Ascending aorta (tissue), 2 donors: ENCODE measurements at places on chromosomes 16 and 17.

GRCh38 chr16:85138825-85139627 is 26.8 kb upstream of the CIBAR2 start:
- peaks cover 13% of the 10 kb centered on the region for H3K4me1 ChIP-seq
- no peaks in the 10 kb centered on the region for H3K36me3 ChIP-seq
- DNase-seq, result no peak
- H3K27me3 ChIP-seq, result no peaks in the 10 kb centered on the region
- no peak overlapping the region for H3K27ac ChIP-seq

DNA sequence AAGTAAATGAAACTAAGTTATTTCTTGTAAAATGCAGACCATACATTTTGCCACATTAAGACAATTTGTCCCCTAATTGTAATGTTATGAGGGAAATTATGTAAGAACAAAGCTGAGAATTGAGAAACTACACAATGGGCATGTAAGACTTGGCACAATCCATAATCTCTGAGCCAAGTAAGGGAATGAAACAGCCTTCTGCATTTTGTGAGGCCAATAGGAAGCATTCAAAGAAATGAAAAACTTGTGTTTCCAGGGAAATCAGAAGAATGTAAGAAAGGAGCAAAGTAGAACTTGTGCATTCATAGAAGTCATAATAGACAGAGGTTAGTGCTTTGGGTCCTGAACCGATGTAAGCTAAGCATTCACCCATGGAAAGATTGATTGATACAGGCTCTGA is 1.8 kb downstream of the KRTAP9-4 start:
- no peaks in the 10 kb centered on the region for H3K27me3 ChIP-seq
- H3K36me3 ChIP-seq, result no peaks in the 10 kb centered on the region
- DNase-seq, result no peak
- H3K27ac ChIP-seq, result no peak overlapping the region
- H3K4me3 ChIP-seq, result no peak overlapping the region
- no peaks in the 10 kb centered on the region for H3K4me1 ChIP-seq

DNA sequence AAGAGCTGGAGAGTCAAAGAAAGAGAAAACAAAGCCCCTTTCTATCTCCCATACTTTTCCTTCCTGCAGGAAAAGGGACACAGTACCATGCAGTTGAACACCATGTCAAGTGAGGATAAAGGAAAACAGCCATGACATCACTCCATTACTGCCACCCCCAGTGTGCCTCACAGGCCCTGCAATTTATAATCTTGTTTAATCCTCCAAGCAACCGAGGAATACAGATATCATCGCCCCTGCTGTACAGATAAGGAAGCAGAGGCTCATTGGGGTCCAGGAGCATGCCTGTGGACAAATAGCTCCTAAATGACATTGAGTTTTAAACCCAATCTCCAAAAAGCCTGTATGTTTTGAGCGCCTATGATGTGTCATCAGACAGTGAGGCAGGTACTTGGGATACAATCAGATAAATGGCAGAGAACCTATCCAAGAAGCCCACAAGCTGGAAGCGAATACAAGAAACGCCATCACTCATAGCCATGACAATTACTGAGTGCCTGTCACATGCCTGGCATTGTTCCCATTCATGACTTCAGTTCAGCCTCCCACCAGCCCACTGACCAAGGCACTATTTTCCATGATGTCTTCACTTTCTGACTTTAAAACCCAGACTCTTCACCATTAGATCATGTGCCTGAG is 45.5 kb downstream of the CPPED1 start:
- DNase-seq, result no peak
- no peaks in the 10 kb centered on the region for H3K36me3 ChIP-seq
- H3K27ac ChIP-seq, result no peak overlapping the region
- no peaks in the 10 kb centered on the region for H3K27me3 ChIP-seq
- no peaks in the 10 kb centered on the region for H3K4me1 ChIP-seq

GRCh38 chr17:14072881-14073280 is 3.6 kb downstream of the COX10 start:
- H3K4me3 ChIP-seq, result no peak overlapping the region
- peaks cover 15% of the 10 kb centered on the region for H3K4me1 ChIP-seq
- no peak for DNase-seq
- H3K36me3 ChIP-seq, result peaks cover 24% of the 10 kb centered on the region

DNA sequence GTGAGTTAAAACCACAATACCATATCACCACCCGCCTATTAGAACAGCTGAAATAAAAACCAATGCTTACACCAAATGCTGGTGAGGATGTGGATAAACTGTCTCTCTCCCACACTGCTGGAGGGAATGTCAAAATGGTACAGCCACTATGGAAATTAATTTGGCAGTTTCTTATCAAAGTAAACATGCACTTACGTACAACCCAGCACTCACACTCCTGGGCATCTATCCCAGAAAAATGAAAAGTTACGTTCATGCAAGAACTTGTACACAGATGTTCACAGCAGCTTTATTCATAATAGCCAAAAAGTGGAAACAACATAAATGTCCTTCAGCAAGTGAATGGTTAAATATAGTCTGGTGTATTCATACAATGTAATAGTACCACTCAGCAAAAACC is 173.2 kb upstream of the MYOCD start:
- H3K27ac ChIP-seq, result no peak overlapping the region
- peaks cover 3% of the 10 kb centered on the region for H3K4me1 ChIP-seq
- DNase-seq, result no peak
- no peaks in the 10 kb centered on the region for H3K27me3 ChIP-seq
